Stimulated activated naive CD4-positive, alpha-beta T cell (primary cell): ENCODE measurements at places on chromosomes 2 and 18.

DNA sequence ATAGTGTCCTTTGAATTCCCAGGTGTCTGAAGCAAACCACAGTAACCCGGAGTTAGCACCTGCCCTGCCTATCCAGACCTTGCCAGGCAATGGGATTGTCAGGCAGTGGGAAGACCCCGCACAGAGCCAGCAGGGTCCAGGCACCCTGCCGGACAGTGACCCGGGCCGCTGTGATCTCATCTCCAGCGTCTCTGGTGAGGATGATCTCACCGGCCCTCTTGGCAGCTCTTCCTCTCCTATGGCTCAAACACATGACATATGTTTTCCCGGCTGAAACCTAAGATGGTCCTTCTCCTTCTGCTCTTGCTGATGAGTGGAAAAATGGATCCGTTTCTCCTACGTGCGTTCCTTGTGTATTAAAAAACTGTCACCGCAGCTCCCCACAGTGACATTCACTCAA, 75.1 kb downstream of the ACOXL start:
- DNase-seq = no peak

- no peak for DNase-seq
Measured at GRCh38 chr2:229719926-229720647, 5.7 kb upstream of the DNER start.

DNA sequence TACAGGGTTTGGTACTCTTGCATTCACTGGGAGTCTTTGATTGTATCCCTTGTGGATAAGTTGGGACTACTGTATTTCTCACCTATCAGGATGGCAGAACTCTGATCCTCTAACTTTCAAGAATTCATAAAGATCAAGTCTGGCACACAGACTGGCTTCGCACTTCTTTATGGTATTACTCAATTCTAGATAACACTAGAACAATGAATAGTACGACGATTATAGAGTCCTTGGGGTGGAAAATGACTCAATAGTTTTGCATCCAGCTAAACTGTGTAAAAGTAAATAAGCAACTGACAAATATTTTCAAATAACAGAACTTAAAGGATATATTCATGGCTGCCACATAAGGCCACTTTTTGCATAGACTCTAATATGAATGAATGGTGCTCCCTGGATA, 103.4 kb upstream of the MEX3C start:
- DNase-seq = no peak

GRCh38 chr2:129689653-129690448, 289.6 kb upstream of the RAB6C start:
- DNase-seq = no peak

- DNase-seq = peak; percentile 3
Measured at GRCh38 chr2:169768262-169768995, 30.2 kb upstream of the SSB start.

GRCh38 chr2:135504811-135505210, 26.2 kb downstream of the ZRANB3 start:
- DNase-seq = no peak

- peak; percentile 12 for DNase-seq
Measured at GRCh38 chr2:99085421-99085820, 56.1 kb upstream of the C2orf15 start.

- no peak for DNase-seq
Measured at GRCh38 chr2:11925295-11926066, 179.0 kb downstream of the LPIN1 start.

DNA sequence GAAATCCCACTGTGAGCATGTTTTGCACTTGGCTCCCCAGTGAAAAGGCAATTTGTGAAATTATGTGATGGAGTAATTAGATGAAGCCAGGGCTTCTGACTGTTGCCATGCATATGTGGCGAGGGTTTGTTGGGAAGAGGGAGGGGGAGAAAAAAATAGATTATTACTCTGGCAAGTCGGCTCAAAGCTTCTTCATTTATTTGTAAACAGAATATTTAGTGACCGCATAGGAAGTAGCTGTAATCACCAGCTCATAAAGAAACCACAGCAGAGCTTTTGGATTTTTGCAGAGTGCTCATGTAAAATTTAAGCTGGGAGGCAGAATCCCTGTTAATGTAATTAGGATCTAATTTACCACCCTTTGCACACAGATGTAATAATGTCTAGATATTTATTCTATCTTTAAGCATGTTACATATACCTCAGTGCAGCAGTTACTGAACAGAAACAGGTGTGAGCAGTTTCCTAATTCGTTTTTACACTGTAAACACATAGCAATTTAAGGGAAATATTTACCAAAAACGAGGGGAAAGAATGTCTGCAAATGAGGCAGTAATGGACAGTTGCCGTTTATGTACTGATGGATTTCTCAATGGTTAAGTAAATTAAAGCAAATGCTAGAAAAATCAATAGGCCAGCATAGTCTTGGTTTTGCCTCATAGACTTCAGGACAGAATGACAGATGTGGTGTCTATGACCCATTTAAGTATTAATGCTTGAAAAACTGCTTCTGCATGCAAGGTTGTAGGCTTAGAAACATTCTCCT, 87.9 kb downstream of the MEIS1 start:
- DNase-seq = no peak

DNA sequence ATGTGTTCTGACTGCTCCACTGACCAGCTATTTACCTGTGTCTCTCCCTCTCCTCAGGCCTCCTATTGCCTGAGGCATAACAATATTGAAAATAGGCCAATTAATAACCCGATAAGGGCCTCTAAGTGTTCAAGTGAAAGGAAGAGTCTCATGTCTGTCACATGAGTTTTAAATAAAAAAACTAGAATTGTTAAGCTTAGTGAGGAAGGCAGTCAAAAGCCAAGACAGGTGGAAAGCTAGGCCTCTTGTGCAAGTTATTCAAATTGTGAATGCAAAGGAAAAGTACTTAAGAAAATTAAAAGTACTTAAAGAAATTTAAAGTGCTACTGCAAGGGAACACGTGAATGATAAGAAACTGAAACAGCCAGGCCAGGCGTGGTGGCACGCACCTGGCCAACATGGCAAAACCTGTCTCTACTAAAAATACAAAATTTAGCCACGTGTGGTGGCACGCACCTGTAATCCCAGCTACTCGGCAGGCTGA, 44.9 kb upstream of the TAF4B start:
- DNase-seq = no peak

- no peak for DNase-seq
Measured at GRCh38 chr2:159076241-159076640, 107.8 kb downstream of the TANC1 start.

GRCh38 chr2:196239622-196240587, 68.5 kb upstream of the STK17B start:
- peak; percentile 84 for DNase-seq

DNA sequence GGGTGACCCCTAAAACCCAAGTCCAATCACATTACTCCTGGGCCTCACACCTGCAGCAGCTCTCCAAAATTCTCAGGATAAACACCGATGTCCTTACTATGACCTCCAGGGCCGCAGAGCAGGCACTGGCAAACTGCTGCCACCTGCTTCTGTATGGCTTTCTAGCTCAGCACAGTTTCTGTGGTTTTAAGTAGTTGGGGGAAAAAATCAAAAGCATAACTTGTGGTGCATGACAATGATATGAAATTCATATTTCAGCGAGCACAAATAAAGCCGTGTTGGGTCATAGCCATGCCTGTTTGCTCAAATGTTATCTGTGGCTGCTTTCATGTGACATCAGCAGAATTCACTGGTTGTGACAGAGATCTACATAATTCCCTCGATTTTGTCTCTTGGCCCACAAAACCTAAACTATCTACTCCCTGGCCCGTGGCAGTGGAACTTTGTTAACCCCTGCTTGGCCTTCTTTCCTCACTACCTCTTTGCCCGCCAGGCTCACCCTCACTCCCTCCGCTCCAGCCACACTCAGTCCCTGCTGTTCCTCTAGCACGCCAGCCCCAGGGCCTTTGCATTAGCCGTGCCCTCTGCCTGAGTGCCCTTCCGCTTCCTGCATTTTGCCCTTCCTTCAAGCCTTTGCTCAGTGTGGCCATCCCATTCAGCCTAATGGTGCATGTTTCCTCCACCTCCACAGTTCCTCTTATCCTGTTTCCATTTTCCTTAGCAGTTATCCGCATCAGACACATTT, 108.3 kb downstream of the AGAP1 start:
- DNase-seq = no peak

GRCh38 chr2:181805228-181806038, 86.1 kb upstream of the ITPRID2 start:
- DNase-seq = no peak

DNA sequence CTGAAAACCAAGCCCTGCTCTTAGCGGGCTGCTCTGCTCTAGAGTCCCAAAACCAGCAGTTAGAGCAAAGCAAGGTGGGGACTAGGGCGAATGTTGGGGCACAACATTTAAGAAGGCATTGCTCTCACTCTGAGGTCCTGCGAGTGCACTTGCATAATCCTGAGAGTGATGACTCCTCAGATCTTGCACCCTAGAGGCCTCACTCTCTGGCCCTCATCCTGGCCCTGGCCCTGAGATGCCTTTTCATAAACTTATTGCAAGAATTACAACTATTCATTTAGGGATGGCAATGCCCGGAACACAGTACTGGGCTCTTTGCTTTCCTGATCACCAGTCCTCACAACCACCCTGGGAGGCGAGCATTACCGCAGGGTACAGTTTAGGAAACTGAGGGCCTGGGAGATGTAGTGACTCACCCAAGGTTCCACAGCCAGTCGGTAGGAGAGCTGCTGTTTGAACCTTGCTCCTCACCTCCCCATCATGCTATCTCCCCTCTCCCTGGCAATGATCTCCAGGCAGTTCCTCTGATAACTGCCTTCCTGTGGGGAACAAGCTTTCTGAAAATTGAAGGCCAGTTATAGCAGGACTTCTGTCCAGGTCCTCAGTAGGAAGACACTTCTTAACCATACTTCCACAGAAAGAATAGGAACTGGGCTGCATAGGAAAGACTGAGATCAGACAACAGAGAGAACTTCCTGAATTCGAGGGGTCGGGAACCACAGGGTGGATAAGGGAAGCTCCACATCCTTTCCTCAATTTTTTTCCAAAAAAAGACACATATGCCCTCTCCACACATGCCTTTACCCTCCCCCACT, 91.3 kb downstream of the TNS1 start:
- DNase-seq = no peak

- DNase-seq = no peak
Measured at GRCh38 chr2:126359494-126359893, 296.5 kb upstream of the GYPC start.

GRCh38 chr2:152336854-152337510, 2.0 kb downstream of the FMNL2 start:
- DNase-seq = no peak

DNA sequence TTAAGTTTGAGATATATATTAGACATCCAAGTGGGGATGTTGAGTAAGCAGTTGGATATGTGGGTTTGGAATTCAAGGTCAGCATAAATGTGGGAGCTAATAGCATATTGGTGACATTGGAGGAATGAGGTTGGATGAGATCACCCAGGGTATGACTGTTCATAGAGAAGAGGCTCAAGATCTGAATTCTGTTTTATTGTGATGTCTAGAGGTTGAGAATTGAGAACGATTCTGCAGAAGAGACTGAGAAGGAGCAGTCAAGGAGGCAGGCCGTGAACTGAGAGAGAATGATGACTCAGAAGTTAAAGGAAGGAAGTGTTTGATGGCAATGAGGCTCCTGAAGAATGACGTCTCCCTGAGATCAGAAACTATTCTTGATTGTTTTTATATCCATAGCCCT, 5.9 kb downstream of the SERPINB11 start:
- no peak for DNase-seq

DNA sequence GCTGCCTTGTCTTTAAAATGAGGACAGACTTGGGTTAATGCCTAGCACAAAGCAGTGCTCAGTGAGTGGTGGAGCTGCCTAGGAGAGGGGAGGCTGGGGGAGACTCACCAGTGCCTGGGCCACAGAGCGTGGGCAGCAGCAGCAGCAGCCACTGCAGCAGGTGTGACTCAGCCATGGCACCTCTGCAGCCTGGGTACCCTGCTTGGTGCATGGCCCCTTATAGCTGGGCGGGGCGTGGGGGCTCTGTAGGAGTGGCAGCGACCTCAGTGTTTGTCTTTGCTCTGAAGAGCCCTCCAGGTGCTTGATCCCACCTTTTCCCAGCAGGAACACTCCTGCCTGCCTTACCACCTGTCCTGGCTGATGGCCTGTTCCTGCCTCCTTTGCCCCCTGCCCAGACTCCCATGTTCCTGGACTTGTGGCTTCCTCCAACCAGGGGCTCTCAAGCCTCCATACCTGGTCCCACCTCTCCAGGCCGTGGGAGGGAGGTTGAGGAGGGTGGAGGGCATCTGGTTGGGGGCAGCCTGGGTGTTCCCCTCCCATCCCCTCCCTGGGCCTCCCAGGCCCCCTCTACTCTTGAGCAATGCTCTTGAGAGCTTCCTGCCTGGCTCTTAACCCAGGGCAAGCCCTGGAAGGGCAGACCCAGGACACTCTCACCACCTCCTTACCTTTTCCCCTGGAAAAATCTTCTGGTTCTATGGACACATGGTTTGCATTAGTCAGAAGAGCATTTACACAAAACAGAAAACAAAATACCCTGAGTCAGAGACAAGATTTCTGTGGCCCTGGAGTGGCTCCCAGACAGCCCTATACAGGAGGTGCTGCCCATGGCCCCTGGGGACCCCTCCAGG, at the start of gene SFTPB:
TSS of gene SFTPB (minus strand) at position 191 of the 848 bp plus-strand sequence. CDS start at position 175, 16 bp downstream.
- DNase-seq = no peak

DNA sequence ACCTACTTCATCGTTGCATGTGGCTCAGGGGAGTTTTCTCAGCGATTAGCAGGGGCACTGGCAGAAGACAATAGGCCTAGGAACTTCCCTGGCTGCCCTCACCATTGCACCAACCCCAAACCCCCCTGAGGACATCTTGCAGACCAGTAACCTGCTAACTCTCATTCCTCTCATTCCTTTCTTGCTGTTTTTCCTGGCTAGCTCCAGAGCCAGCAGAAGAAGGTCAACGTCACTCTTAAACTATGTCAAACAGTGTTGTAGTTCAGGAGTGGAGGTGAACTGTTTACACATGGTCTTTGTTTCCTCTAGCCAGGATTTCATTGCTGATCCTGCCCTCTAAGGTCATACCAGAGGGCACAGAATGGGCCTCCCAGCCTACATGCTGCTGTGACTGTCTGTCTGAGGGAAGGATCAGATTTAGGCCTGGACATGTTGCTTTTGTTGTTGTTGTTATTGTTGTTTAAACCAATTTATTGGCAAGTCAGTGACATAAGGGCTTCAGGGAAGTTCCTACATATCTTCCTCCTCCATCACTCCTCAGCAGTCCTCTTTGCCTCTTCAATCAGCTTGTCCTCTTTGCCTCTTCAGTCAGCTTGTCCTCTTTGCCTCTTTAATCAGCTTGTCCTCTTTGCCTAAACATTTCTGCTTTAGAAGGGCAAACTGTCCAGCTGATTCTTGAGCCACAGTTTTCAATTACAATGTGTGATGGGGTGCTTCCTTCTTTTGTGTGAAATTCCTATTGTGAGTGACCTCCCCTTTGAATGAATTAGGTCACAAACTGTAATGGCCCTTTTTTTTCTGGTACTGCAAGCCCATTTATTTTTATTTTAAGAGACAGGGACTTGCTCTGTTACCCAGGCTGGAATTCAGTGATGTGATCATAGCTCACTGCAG, 471.9 kb upstream of the TNP1 start:
- DNase-seq = no peak

DNA sequence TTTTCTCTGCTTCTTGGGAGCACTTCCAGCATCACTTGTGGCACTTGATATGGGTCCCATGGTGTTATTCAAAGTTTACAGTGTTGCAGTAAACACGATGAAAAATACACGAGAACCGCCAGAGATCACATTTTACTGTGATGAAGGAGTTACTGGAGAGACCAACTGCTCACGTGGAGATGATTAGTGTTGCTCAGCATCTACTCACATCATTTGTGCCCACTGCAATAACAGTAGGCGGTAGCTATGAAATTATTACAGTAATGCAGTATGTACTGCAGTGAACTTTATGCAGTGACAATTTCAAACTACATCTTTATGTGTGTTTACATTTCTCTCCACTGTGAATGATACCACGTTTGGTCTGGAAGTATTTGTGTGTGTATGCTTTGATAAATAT, 93.5 kb downstream of the SLC4A3 start:
- no peak for DNase-seq
